HCT116 (cell line): ENCODE measurements at places on chromosomes 2 and 18. TPM values are rescaled to one million over a fixed set of nuclear protein-coding genes. Genes with fewer than 3 reads are reported as not detected.

- no peaks in the 10 kb centered on the region for H3K4me1 ChIP-seq
- no peak overlapping the region for H3K27ac ChIP-seq
- no peaks in the 10 kb centered on the region for H3K27me3 ChIP-seq
- no peak overlapping the region for H3K4me3 ChIP-seq
- H3K36me3 ChIP-seq, result no peaks in the 10 kb centered on the region
Observed at GRCh38 chr2:190867212-190867611, 13.4 kb upstream of the GLS start.

- no peak overlapping the region for H3K4me3 ChIP-seq
- no peak for DNase-seq
Observed at GRCh38 chr18:9824474-9824832, 61.3 kb upstream of the TXNDC2 start.

Gene CYP1B1
- 2.6 TPM for total RNA-seq

GRCh38 chr2:241924069-241924908, 54.8 kb downstream of the RTP5 start:
- no peaks in the 10 kb centered on the region for H3K36me3 ChIP-seq
- DNase-seq, result no peak
- H3K4me3 ChIP-seq, result no peak overlapping the region
- H3K4me1 ChIP-seq, result no peaks in the 10 kb centered on the region
- H3K27ac ChIP-seq, result no peak overlapping the region

- no peak overlapping the region for H3K4me3 ChIP-seq
- DNase-seq, result no peak
- H3K27ac ChIP-seq, result no peak overlapping the region
- H3K36me3 ChIP-seq, result no peaks in the 10 kb centered on the region
- H3K4me1 ChIP-seq, result no peaks in the 10 kb centered on the region
Observed at GRCh38 chr18:10405014-10405493, 49.4 kb upstream of the APCDD1 start.

DNA sequence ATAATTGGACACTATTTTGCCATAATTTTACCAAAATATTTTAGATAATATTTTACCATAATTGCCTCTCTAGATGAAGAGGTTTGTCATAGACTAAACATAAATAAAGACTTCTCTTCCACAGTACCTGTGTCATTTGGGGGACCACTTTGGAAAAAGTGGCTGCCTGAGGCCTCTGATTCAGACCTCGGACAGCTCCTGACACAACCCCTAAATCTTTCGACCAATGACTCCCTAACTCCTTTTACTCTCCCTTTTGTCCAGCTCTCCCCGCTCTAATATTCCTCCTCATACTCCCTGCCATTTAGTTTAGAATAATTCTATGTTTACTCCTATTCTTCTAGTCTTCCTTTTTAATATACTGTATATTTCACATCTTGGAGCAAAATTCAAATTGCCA, 36.0 kb upstream of the UBE2E3 start:
- H3K4me1 ChIP-seq, result no peaks in the 10 kb centered on the region
- no peak overlapping the region for H3K4me3 ChIP-seq
